Stimulated activated naive CD4-positive, alpha-beta T cell treated with Interleukin-2 at 50 U/mL for 16 hours (primary cell): ENCODE measurements at places on chromosomes 11 and 22.

- no peak for DNase-seq
Observed at GRCh38 chr11:108873941-108874340, 209.1 kb downstream of the DDX10 start.

DNA sequence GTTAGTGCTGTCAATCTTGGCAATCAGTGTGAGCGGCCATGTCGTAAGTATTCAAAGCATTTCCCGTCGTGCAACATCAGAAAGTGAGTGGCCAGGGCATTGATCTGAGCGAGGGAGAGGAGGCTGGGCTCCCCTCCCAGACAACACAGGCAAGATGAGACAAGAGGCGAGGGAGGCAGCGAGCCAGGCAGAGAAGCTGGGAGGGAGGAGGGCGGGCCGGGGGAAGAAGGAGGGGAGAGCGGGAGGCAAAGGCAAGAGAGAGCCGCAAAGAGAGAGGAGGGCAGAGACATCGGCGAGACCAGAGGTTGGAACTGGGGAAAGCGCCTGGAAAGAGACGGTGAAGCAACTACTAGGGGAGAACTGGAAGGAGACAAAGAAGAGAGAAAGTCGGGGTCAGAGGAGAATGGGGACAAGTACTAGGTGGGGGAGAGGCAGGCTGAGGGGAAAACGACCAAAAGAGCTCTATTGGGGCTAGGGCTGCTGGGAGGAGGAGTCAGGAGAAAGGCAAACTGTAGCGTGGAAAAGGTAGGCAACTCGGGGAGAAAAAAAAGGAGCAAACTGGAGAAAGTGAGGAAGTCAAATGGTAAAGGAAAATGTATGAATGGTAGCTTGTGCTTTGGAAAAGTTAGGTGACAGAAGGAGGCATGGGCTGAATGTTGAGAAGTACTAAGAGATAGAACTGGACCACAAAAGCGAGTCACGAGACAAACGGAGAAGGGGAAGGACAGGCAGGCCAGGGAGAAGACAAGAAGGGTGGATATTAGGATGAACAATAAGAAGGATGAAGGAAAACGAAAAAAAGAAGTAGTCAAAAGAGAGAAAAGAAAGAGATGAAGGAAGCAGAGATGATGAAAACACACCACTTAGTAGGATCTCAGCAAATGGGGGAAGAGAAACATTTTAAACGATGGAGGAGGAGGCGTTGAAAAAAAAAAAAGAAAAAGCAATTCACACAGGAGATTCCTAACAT, 130.5 kb upstream of the C11orf58 start:
- no peak for DNase-seq

DNA sequence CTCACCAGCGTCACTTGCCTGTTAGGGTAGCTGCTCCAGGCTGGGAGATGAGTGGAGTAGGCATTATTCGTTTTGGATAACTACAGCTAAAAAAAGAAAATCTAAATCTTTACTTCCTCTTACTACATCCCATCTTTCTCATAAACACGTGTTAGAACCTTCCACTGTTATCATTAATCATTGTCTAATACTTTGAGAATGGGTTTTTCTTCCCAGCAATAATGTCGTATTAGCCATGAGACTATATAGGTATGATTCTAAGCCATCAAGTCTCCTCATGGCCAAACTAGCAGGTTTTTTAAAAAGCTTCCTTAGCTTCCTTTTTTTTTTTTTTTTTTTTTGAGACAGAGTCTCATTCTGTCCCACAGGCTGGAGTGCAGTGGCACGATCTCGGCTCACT, 3.9 kb upstream of the TEF start:
- DNase-seq, result no peak

DNA sequence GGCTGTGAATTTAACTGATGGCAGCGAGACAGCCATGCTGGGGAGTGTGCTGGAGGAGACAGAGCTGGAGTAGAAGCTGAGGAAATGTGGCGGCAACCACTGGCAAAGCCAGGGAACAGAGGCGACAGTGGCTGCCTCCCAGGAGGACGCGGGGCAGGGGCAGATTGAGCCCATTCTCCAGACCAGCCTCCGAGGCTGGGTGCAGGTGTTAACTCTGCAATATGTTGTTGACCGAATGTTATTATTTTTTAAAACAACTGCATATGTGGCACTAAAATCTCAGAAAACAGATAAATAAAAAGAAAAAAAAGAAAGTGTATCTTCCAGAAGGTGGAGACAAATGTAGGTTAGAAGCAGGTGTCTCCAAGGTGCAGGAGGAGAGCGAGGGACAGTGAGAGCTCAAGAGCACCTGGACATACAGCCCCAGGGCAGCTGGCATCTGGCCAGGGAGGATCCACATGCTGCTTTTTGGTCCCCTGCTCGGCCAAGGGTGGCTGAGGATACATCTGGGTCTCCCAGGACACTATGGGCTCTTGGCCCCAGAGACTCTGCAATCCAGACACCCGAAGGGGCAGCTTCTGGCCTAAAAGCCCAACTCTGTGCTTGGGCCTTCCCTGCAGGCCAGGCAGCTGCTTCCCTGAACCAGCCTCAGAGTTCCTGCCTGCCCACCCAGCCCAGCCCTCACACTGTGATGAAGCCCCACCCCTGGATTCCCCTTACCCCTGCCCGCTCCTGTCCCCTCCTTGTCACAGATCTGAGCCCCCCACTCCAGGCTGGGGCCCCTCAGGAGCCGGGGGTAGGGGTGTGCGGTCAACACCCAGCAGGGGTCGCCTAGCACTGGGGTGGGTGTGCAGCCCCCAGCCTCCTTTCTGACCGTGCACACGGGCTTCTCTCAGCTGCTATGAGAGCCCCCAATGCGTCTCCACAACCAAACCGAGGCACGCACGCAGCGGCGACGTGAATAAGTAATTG, 12.9 kb downstream of the RTN4R start:
- no peak for DNase-seq

GRCh38 chr22:37674951-37675929, at the start of gene LGALS1:
LGALS1 (plus strand) TSS chr22:37675636; CDS start chr22:37675703, 67 bp downstream.
- DNase-seq, result peak; percentile 43

- DNase-seq, result no peak
Observed at GRCh38 chr11:104051778-104052177, 15.3 kb downstream of the DDI1 start.

- no peak for DNase-seq
Observed at GRCh38 chr11:69542314-69543168, 61.1 kb downstream of the LINC01488 start.

GRCh38 chr11:69173925-69174581, 18.3 kb downstream of the SMIM38 start:
- no peak for DNase-seq

- no peak for DNase-seq
Observed at GRCh38 chr11:76185511-76185910, 20.8 kb downstream of the WNT11 start.

GRCh38 chr11:118168751-118169150, 7.7 kb downstream of the SCN2B start:
- no peak for DNase-seq

- DNase-seq, result peak; percentile 69
Observed at GRCh38 chr22:36277482-36278291, 24.8 kb downstream of the APOL1 start.

- no peak for DNase-seq
Observed at GRCh38 chr11:76806608-76807205, 23.6 kb downstream of the TSKU start.

GRCh38 chr22:47144076-47144765, 381.8 kb downstream of the TBC1D22A start:
- no peak for DNase-seq

DNA sequence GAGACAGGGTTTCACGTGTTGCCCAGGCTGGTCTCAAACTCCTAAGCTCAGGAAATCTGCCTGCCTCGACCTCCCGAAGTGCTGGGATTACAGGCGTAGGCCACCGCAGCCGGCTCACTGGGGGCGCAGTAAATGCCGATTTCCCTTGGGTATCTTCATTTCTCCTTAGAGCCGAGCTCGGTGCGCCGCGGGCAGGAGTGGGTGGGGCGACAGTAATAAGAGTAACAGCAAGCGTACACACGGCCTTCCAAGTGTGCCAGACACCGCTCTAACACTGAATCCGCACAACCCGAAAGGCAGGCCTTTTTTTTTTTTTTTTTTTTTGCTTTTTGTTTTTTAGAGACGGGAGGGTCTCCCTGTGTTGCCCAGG, 500 bp upstream of the ADSL start:
- peak; percentile 66 for DNase-seq

DNA sequence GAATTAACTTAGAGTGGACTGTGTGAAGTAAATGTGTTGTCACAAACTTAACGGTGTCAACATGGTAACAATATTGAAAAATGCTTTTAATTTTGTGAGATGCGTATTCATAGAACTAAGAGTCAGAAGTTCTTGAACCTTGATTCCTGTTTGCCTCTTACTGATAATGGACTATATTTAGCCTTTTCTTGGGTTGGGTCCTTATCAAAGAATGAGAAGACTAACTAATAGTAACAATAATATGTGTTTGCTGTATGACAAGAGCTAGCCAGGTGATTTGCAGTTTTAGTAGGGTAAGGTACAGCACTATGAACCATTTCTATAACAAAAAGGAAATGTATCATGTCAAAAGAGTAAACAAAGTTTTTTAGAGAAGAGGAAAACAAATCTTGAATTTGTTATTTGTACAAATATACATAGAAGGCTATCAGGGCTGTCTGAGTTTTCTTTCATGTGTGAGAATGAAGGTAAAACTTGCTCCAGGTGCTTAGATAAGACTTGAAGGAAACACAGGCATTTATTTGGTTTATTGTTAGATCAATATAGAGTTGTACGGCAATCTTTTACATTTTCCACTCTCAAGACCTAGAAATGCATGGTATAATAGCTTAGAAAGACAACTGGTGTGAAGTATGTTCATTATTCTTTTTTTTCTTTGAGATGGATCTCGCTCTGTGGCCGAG, 74.1 kb downstream of the PACS1 start:
- no peak for DNase-seq

DNA sequence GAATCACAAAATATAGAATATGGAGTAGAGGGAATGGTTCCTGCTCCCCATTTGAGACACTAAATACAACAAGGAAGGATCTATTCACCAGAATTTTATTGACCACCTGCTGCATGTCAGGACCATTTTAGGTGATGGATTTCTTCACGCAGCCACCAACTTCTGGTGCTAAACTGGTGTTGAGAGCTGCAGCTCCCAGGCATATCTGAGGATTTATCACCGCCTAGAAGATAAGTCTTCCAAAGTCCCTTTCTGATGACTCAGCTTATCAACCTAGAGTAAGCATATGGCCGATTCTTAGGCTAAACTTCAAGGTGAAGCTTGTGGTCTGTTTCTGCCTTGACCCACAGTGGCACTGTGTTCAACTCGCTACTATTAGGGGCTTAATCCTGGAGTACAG, 6.7 kb downstream of the DDI1 start:
- DNase-seq, result no peak

DNA sequence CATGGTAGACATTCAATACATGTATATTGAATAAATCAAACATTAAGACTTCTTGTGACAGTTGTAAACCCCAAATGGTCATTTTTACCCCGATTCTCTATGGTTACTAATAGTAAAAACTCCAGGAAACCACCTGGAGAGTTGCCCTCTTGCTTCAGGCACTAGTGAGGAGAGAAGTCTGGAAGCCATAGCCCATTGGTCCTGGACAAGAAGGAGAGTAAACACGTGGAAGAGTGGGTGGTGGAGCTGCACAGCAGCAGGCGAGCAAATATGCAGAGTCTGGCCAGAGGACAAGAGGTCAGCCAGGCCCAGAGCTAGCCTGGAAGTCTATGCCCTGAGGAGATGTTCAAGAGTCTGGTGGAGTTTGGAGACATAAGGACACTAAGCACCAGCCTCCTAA, 17.7 kb downstream of the DCHS1 start:
- DNase-seq, result no peak

GRCh38 chr11:66851698-66852465, 5.0 kb upstream of the LRFN4 start:
- peak; percentile 8 for DNase-seq

- DNase-seq, result no peak
Observed at GRCh38 chr22:17079572-17079971, 5.2 kb upstream of the IL17RA start.

- no peak for DNase-seq
Observed at GRCh38 chr11:46421257-46421880, 29.8 kb upstream of the CHRM4 start.

DNA sequence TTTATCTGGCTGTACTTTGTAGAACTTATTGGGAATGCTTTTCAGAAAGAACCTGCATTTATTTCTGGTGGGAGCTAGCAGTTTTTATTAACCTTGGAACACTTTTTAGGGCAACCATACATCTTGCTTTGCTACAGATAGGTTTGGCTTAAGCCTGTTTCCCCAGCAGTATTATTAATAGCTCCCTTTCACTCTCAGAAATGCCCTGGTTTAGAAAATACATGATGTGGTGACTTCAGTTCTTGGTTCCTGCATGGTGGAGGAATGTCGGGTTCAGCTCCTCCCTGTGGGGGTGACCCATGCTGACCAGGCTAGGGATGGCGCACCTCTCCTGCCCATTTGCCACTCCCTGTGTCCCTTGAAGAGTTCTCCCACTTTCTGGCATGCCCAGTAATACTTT, 28.2 kb downstream of the ZBED4 start:
- DNase-seq, result no peak
